T47D (cell line): ENCODE measurements at places on chromosomes 13 and 19.
A peak's percentile ranks its signal among the peaks of the same experiment; 100 is the strongest.

DNA sequence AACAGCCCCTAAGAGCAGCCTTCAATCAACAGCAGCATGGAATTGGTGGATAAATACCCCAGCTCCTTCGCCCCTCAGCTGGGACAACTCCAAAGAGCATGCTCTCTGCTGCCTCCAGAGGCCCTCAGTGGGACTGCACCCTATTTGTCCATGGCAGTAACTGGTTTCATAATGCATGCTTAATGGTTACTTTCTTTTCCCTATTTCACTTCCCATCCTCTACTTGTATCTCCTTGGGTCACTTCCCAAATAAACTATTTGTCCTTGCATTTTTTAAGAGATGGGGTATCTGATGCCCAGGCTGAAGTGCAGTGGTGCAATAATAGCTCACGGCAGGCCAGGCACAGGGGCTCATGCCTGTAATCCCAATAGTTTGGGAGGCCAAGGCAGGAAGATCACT, 13.5 kb upstream of the TPM4 start:
- peak; percentile 54 for DNase-seq

DNA sequence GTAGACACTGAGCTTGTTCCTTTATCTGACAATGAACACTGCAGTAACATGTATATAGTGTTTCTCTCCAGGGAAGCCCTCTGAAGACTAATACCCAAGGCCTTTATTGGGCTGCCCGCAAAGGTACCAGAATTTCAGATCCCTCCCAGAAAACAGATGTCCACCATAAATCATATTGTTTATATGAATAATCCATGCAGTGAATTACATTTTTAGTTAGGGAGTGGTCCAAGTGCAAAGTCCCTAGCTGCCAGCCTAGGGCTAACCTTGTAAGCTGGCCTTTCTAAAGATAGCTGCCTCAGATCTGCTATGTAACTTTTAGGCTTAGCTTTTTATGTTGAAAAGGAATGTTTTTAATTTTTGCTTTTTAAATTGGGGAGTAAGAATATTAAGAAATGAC, 44.7 kb downstream of the TDRD3 start:
- no peak for DNase-seq

DNA sequence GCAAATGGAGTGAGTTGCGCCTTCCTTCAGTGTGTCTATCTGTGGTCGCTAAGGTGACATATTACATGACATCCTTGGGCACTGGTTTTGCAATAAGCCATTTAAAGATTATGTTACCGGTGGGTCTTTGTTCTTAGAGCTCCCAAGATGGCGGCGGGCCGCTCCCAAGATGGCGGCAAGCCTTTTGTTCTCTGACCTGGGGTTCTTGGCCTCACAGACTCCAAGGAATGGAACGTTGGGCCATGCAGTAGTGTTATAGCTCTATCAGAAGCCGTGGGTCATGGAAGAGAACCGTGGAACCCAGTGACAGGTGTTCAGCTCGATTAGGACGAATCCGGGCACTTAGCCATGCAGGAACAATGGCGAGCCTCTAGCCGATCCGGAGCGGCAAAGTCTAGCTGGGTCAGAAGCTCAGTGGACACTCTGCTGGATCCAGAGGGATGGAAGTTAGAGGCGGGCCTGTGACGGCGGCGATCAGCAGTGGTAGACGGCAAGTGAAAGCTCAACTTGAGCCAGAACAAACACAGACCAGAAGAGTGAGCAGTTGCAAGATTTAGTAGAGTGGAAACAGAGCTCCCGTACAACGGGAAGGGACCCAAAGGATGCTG, 188.6 kb downstream of the TEX29 start:
- DNase-seq = no peak

DNA sequence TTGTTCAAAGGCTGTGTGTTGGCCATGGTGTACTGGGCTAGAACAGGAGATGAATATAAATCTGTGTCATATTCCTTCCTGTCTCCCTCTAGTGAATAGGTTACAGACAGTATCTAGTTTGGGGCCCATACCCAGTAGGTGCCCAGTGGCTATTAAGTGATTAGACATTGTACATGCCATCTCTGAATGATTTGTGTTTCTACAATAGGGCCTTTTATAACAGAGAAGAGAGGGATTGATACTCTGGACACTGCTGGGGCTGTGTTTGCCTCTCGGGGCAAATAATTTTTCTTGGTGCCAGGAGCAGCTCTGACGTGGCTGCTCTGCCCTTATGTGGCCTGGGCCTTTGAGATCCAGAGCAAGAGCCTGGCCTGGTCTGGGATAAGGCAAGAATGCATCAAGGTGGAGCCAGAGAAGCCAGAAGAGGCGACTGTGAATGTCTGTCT, 403.1 kb downstream of the SPRY2 start:
- no peak for DNase-seq

- DNase-seq = no peak
Measured at GRCh38 chr13:87536899-87537298, 134.3 kb upstream of the SLITRK5 start.

DNA sequence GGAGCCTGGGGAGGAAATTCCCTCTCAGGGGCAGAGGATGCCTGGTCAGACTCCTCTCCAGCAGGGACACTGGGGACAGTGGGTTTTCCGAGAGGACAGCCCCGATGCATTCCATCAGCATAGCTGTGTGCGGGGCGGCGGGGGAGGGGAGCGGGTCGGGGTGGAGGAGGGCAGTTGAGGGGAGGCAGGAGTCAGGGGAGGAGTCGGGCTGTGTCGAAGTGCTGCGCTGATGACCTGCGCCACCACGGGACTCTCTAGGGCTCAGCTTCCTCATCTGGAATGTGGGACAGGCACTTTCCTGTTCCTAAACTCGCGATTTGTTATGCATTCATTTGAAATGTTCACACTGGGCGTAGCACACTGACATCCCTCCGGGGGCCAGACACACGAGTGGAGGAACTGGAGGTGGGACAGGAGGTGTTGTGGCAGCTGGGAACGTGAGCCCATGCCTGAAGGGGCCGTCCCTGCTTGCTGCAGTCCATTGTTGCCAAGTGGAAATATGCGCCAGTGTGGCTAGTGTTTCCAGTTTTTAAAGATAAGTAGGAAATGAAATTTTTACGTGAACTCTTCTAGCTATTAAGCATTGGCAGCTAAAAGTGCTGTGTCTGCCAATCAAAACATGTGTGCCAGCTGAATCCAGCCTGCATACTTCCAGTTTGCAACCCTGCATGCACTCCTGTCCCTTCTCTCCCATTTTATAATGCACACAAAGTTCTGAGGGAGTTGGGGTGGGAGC, 43.3 kb downstream of the FLT1 start:
- no peak for DNase-seq

DNA sequence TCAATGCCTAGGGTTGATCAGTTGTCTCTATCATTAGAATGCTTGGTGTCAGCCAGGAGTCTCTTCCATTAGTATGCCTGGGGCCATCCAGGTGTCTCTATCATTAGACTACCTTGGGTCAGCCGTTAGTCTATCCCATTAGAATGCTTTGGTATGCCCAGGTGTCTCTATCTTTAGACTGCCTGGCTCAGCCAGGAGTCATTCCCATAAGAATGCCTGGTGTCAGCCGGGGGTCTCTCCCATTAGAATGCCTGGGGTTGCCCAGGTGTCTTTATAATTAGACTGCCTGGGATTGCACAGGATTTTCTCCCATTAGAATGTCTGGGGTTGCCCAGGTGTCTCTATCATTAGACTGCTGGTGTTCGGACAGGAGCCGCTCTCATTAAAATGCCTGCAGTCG, 1442.9 kb downstream of the UQCRFS1 start:
- no peak for DNase-seq

DNA sequence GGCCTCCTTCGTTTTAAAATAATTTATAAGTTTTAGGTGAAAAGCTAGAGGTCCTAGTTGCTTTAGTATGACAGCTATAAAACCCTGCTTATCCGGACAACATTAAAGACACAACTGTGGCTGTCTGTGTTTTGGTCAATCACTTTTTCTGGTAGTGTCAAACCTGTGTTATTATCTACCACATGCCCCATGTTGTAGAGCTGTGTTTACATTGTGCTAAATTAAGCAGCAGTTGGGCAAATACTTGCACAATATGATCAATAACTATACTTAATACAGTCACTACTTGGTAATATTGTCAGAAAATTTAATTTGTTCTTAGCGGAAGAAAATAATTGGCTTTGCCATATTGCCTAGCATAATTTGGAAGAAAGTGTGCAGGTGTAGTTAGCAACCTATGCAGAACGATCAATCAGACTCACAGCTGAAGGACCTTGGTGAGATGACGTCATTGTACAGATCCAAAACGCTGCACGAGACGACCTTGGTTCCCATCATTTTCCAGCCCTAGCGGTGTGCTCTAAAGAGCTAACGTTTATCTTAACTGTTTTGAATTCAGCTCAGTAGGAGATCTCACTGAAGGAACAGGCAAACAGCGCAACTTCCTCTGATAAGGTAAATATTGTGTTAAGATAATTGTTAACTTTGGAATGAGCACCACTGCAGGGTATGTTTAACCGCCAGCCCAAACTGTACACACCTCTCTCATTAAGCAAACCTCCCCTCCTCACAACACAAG, 476.6 kb downstream of the IRS2 start:
- no peak for DNase-seq

DNA sequence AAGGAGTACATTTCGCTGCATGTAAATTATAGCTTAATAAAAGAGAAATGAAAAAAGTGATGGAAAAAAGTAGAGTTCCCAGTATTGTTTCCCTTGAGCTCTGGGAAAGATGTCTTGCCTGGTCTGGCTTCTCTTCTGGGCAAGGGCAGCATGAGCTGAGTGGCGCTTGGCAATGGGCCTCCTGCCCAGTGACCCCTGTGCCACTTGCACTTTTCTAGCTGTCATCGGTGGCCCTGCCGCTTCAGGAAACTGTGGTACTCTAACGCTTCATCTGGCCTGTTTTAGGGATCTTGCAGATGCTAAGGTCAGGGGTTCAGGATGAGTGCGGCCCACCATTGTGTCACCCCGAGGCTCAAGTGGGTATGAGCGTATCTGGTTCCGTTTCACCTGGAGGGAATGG, 161.4 kb downstream of the MTUS2 start:
- DNase-seq = no peak

- DNase-seq = no peak
Measured at GRCh38 chr19:35399231-35399630, 28.4 kb downstream of the GPR42 start.

GRCh38 chr13:111480976-111481375, 160.5 kb downstream of the TEX29 start:
- DNase-seq = no peak

GRCh38 chr13:34028496-34029442, 210.8 kb downstream of the RFC3 start:
- no peak for DNase-seq

DNA sequence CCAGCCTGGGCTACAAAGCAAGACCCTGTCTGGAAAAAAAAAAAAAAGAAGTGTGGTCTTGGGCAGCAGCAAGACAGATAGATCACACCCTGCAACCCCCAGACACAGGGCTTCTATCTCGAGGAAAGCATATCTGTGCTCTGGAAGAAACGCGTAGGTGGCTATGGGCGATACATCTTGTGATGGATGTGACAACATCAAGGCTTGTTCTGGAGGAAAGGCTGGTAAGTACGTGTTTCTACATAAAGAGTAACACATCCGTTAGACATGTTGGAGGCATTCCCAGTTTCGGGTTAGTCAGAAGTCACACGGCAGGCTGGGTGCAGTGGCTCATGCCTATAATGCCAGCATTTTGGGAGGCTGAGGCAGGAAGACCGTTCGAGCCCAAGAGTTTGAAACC, 6.6 kb upstream of the DHDH start:
- no peak for DNase-seq

DNA sequence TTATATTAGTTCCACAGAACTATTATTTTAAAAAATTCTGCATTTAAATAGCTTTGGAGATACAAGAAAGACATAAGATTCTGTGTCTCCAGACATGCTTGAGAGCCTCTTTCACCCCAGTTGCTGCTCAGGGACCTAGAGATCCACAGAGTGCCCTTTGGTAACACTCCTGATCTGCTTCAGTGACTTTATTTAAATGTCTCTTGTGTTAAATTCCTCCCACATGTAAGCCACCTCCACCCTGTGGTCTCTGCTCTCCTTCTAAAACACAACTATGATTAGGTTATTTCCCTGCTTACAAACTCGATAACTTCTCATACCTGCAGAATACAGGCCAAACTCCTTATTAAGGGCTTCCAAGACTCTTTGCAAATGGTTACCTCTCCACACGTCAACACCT, 141.0 kb downstream of the RFC3 start:
- DNase-seq = no peak

DNA sequence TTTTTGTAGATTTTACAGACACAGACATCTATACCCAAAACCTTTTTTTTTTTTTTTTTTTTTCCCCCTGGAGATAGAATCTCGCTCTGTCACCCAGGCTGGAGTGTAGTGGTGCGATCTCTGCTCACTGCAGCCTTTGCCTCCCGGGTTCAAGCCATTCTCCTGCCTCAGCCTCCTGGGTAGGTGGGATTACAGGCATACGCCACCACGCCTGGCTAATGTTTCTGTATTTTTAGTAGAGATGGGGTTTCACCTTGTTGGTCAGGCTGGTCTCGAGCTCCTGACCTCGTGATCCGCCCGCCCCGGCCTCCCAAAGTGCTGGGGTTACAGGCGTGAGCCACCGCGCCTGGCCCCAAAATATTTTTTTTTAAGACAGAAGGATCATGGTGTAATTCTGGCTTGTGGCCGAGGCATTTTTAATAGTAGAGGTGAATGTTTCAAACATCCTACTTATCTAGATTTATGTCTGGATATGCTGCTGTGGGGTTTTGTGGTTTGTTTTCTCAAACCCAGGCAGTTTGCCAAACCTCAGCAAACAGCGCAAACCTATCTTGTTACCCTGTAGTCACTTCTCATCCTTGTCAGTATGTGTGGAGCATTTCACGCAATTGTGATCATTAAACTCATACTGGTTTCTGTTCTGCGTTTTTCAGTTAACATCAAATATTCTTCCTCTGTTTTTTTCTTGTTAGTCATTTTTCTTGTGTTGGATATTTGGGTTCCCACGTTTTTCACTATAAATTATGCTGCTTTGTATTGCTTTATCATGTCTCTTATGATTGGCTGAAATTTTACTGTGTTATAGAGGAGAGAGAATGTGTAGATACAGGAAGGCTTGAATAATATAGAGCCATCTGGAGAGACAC, 36.2 kb upstream of the GARRE1 start:
- peak; percentile 65 for DNase-seq

DNA sequence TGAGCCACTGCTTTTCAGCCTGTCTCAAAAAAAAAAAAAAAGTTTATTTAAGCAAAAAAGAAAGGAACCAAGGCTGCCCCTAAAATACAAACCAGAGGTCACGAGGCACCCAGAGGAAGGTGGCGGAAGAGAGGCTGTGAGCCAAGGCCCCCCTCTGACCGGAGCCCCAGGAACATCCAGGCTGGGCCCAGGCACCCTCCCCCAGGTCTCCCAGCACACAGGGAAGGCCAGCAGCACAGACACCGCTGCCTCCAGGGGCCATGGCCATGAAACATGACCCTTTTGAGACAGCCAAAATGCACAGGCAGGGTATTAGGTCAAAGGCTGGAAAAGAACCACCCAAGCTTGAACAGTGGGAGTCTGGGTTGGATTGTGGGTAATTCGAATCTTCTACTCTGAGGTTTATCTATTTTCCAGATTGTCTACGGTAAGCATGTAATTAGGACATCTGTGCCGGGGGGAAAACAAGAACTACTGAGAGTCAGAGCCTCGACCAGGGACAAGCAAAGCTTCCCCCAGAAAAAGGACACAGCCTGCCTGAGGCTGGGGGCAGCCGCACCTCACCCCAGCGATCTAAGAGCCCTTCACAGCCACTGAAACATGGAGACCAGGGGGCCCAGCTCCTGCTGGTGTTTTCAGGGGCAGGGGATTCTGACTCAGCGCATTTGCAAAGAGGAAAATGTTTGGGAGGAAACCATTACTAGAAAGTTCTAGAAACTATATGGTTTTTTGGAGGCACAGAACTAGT, 8.4 kb downstream of the PEX11G start:
- DNase-seq = no peak

- DNase-seq = no peak
Measured at GRCh38 chr13:58865286-58865685, 1233.7 kb downstream of the PCDH17 start.

- no peak for DNase-seq
Measured at GRCh38 chr19:37893845-37894575, 12.4 kb downstream of the WDR87 start.
